ENCODE measurements at places on chromosomes 3 and 15.

DNA sequence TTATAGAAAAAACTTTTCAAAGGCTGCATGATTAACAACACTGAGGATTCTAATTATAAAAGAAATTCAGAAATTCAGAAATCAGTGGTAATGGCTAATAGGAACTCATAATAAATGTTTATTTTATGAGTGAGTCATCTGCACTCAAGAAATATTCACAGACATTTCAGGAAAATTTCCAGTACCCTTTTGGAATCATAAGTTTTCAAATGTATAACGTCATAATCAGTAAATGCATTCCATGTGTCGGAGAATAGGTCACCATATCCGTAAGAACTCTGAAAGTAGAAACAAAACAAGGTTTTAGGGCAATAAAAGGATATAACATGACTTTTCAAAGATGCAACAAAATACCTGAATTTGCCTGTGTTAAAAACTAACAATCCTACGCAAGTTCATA lies 24.7 kb downstream of the EOGT start:
- H3K36me3 ChIP-seq: peaks cover 37% of the 10 kb centered on the region
- DNase-seq: no peak
- H3K4me3 ChIP-seq: no peak overlapping the region
- peaks cover 4% of the 10 kb centered on the region for H3K4me1 ChIP-seq
- no peaks in the 10 kb centered on the region for H3K27me3 ChIP-seq

DNA sequence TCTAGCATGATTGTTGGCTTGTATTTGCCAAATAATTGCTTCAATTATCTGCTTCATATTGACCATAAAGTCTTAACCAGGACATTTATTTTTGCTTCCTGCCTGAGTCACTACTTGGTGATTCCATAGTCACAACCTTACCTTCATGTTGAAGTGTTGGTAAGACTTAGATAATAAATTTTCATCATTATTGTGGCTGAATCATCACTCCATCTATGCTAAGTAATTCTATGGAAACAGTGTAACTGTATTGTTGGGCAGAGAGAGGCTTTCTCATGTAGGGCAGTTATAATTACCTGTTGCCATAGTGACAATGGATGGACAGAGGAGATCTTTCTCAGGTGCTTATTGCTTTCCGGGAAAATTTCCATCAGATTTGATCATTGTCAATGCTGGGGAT lies 330.7 kb upstream of the LRRC3B start:
- H3K4me1 ChIP-seq: no peaks in the 10 kb centered on the region
- no peaks in the 10 kb centered on the region for H3K36me3 ChIP-seq
- H3K4me3 ChIP-seq: no peak overlapping the region
- DNase-seq: no peak
- H3K27ac ChIP-seq: no peak overlapping the region

DNA sequence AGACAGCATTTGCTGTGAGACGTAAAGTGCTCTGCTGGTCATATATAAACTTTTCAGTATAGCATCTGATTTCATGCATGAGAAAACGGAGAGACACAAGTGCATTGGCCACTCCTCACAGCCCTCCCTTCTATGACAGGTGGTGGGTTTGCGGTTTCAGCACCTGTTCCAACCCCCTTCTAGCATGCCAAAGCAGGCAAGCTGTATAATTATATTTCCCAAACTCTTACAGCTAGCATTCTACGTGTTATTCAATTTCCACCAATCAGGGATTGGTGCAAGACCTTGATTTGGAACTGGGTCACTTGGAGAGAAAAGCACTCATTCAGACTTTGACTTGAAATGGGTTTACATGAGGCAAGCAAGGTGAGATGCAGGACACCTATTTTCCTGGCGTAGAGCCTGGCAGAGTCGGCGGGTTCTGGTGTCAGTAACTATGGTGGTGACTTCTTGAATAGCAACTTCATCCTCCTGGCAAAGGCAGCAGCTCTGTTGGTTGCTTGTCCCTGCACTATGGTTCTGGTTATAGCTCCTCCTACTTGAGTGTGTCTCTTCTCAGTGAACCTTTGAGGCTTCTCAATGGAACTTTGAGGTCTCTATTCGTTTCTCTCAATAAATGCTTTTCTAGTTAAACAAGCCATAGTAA lies 356.5 kb downstream of the TBL1XR1 start:
- H3K36me3 ChIP-seq: no peaks in the 10 kb centered on the region
- peaks cover 6% of the 10 kb centered on the region for H3K27me3 ChIP-seq
- no peak overlapping the region for H3K4me3 ChIP-seq
- H3K27ac ChIP-seq: no peak overlapping the region
- no peak for DNase-seq

DNA sequence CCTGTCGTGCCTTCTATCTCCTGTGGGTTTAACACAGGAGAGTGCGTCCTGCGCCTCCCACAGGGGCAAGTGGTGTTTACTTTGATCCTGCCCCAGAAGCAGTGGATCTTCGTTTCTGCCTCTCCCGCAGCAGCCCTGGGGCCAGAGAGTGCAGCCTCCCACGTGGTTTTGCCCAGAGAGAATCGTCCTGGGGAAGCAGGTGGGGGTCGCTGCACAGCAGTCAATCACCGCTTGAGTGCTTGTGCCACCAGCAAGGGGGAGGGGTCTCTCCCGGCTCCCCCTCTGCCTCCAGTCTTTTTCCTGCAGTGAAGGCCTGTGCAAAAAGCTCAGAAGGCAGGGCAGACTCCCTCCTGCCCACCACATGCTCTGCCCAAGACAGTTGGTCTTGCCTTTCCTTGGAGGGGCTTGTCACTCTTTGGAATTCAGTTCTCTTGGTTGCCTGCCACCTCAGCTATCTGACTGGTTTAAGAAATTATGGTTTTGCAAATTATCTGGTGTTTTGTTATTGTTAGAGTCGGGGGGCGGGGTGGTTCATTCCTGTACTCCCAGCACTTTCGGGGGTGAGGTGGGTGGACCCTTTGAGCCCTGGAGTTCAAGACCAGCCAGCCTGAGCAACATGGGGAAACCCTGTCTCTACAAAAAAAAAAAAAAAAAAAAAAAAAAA lies 26.9 kb downstream of the STOML1 start:
- peaks cover 28% of the 10 kb centered on the region for H3K4me1 ChIP-seq
- peak; percentile 63 for DNase-seq
- peak overlapping the region; percentile 47 for H3K4me3 ChIP-seq
- peaks cover 2% of the 10 kb centered on the region for H3K27me3 ChIP-seq
- H3K36me3 ChIP-seq: no peaks in the 10 kb centered on the region

DNA sequence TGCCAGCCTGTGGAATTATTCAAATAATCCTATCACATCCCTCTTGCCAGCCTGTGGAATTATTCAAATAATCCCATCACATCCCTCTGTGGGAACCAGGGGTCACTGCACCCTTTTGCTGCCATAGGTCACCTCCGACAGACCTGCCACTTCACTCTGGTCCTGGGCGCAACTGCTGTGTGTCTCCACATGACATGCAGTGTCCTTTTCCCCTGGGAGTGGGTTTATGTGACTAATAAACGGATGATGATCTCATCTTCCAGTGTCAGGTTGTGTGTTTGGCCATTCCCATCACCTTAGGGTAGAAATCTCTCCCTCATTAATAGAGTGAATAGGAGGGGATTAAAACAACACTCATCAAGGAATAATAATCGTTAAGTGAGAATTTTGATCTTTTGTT lies 603.6 kb upstream of the NR2F2 start:
- no peak for DNase-seq
- no peaks in the 10 kb centered on the region for H3K4me1 ChIP-seq
- no peaks in the 10 kb centered on the region for H3K27me3 ChIP-seq

- no peaks in the 10 kb centered on the region for H3K27me3 ChIP-seq
- no peak for DNase-seq
- H3K4me3 ChIP-seq: no peak overlapping the region
- no peaks in the 10 kb centered on the region for H3K36me3 ChIP-seq
- H3K27ac ChIP-seq: no peak overlapping the region
Observed at GRCh38 chr15:27418726-27419125, 447.7 kb downstream of the GABRG3 start.

DNA sequence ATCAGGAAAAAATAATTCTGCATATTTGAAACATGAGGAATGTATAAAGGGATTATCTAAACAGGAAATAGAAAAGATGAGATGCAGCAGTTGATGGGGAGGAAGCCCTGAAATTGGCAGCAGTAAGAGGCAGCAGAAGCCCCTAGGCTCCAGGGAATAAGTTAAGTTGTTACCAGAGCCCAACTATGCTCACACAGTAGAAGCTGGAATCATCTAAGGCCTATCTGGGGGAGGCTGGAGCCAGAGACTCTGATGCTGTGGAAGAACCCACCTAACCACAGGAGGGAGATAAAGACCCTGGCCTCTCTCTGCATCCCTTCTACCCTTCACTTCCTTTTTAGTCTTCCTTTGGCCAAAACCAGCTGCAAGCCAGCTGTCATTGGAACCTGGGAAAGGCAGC lies 519.7 kb downstream of the DIPK2A start:
- no peak overlapping the region for H3K4me3 ChIP-seq
- no peaks in the 10 kb centered on the region for H3K36me3 ChIP-seq
- no peaks in the 10 kb centered on the region for H3K27me3 ChIP-seq
- H3K4me1 ChIP-seq: no peaks in the 10 kb centered on the region
- DNase-seq: no peak

Measured in activated naive CD8-positive, alpha-beta T cell treated with anti-CD3 and anti-CD28 coated beads, Interleukin-2, amount 50 U/mL, for 24 hours (primary cell).